ENCODE measurements at places on chromosomes 16 and 17.

GRCh38 chr17:62189377-62189776 is 124.3 kb upstream of the MED13 start:
- no peak for DNase-seq

DNA sequence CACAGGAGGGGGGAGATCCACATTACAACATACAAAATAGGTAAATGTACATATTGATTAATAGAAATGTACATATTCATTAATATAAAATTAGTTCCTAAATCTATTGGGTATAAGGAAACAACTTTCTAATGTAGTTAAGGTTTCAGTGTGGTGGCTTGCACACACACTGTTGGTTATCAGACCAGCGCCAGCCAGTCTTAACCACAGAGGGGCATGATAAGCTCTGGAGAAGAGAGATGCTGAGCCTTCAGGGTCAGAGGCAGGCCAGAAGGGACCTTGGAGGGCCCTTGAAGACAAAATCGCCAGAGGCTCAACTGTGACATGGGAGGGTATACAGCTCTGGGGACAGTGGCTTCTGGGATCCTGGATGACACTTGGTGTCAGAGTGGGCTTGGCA is 10.9 kb upstream of the ZFP90 start:
- DNase-seq: peak; percentile 78

DNA sequence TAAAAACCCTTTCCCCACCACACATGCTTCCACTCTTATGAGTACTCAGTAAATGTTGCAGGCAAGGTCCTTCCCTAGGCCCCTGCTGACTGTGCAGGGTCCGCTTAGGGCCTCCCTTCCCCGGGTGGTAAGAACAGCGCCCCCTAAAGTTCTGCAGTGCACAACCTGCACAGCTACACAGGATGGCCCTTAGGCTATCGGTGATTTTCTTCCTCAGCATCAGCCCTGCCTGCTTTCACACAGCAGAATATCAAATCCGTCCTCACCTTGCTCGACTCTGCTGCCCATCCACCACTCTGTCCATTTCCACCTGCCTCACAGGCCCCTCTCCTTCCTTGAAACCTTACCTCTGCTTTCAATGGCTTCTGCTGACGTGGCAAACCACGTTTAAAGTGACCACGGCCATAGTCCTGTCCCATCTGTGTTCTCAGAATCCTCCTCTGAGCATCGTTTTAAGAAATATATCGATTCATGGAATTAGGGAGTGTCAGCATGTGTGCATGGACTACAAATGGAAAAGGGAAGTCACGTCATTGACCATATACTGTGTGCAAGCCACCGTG is 51.4 kb upstream of the TMEM132E start:
- DNase-seq: no peak

DNA sequence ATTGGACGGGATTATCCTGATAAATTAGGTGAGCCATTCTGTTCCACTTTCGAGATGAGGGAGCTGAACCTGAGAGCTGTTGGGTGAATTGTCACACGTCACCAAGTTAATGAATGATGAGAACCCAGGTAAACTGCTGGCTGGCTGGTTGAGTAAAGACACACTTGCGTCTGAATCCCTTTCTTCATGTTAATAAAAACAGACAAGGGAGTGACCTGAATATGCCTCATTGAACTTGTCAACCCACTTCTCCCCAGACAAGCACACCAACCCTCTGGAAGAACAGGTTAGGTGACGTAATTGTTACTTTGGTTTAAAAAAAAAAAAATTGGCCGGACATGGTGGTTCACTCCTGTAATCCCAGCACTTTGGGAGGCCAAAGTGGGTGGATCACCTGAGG is 400.9 kb upstream of the CDH5 start:
- DNase-seq: no peak

Data from hematopoietic multipotent progenitor cell treated with erythropoietin and hydrocortisone succinate and interleukin-3 and kit ligand, for 8 days (in vitro differentiated cells).